ENCODE measurements at places on chromosomes 11 and 22. TPM values are rescaled to one million over a fixed set of nuclear protein-coding genes. Genes with fewer than 3 reads are reported as not detected.

FAM180B gene
- total RNA-seq, result not detected

DNA sequence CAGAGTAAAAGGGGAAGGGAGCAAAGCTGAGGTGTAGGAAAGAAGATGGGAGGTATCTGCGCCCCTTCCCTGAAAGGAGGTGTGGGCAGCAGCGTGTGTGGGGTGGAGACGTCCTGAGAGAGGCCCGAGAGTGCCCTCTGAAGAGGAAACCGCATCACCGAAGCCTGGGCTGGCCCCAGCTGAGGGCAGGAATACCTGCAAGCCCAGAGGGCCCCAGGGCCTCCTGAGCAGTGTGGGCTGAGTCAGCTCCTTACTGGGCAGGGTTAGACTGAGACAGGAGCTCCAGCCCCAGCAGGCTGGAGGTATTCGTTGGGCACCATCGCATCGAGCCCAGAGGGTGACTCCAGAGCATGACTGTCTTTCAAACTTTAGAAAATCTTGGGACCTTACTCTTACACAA lies 534.0 kb upstream of the B3GAT1 start:
- DNase-seq, result no peak

- no peak for DNase-seq
These were observed 30.8 kb downstream of the RSPH14 start for GRCh38 chr22:23110922-23111527.

RNF121 gene
- total RNA-seq, result 22.4 TPM

TMEM86A gene
- total RNA-seq, result 6.3 TPM

Data from lung microvascular endothelial cell (primary cell).